ENCODE measurements at places on chromosomes 3 and 15.

- no peak for DNase-seq
Observed at GRCh38 chr3:49161808-49162530, 4.2 kb downstream of the CCDC71 start.

GRCh38 chr3:5390936-5391625 lies 203.6 kb downstream of the EDEM1 start:
- DNase-seq = no peak

GRCh38 chr15:85063522-85064079 lies 81.9 kb downstream of the PDE8A start:
- no peak for DNase-seq

DNA sequence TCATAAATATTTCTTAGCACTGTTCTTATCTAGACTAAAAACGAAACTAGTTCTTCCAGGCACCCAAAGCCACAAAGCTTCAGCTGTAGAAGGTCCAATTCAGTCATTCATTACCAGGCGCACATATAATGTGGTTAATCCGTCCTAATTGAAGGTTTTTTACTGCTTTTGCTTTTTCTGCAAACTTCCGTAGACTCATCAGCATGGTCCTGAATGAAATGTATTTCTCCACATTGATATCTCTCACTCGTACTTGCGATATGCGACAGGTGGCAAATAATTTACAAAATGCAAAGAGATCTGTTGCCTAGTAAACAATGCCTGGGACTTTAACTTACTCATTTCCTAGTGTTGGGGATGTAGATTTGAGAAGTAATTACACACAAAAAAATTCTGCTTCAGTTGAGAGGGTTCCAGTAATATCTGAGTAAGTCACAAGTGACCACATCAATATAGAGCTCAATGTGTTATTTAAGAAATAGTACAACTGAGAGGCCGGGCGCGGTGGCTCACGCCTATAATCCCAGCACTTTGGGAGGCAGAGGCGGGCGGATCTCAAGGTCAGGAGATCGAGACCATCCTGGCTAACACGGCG lies 75.0 kb upstream of the MBNL1 start:
- no peak for DNase-seq

GRCh38 chr3:189389346-189389745 lies 217.6 kb downstream of the TPRG1 start:
- no peak for DNase-seq

DNA sequence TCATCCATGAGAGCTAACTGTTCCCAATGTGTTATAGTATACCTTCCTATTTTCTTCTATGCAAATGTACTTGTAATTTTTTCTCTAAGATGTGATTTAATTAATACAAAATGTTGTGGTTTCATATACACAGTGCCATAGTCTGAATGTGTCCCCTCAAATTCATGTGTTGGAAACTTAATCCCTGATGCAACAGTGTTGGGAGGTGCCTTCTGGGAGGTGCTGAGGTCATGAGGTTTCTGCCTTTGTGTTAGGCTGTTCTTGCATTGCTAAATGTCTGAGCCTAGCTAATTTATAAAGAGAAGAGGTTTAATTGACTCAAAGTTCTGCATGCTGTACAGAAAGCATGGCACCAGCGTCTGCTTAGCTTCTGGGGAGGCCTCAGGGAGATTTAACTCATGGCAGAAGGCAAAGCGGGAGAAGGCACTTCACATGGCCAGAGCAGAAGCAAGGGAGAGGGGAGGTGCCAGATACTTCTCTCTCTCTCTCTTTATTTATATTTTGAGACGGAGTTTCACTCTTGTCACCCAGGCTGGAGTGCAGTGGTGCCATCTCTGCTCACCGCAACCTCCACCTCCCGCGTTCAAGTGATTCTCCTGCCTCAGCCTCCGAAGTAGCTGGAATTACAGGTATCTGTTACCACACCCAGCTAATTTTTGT lies 34.7 kb upstream of the BNIP2 start:
- DNase-seq = no peak

DNA sequence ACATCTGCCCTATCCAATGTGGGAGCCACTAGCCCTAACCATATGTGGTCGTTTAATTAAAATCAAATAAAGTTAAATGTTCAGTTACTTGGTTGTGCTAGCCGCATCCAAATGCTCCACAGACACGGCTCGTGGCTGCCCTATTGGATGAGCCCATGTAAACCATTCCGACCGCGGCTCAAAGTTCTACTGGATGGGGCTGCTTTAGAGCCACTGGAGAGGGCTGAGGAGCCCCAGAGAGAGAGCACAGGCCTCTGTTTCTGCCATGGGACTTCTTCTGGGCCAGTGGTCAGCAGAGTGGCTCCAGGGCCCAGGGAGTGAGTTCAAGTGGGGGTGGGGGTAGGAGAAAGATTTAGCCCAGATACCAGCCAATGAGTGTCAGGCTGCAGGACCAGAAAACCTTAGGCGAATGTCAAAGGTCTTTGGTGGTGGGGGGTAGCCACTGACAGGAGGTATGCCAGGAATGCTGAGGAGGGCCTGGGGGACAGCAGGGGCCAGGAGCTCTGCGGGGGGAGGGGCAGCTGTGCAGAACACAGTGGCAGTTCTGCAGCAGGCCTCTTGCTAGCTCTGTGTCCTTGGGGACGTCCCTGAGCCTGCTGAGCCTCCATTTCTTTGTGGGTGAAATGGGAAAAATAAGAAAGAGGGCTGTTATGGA lies 30.1 kb downstream of the SPSB4 start:
- no peak for DNase-seq

GRCh38 chr3:50173685-50174516 lies 17.5 kb upstream of the GNAT1 start:
- no peak for DNase-seq

DNA sequence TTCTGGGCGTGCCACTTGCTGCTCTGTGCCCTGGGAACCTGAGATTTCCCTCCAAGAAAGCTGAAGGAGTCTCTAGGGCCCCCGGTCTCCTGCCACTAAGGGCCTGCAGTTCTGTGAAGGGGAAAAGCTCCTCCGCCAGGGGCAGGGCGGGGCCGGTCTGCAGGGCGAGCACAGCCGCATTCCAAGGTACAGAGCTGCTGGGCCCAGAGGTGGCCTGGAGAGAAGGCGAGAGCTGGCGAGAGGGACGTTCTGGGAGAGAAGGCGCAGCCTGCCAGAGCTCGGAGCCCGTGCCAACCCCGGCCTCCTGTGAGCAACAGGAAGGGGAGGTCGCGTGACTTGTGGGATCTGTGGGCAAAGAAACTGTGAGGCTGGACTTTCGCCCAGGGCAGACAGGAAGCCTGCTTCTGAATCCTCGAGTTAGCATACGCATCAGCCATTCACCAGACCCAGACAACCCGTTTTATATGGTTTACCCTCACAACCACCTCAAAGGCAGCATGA lies 500.4 kb downstream of the SHQ1 start:
- peak; percentile 95 for DNase-seq

- DNase-seq = no peak
Observed at GRCh38 chr3:12903881-12904280, 62.5 kb upstream of the RPL32 start.

GRCh38 chr3:144626835-144627234 lies 655.2 kb downstream of the DIPK2A start:
- DNase-seq = no peak

DNA sequence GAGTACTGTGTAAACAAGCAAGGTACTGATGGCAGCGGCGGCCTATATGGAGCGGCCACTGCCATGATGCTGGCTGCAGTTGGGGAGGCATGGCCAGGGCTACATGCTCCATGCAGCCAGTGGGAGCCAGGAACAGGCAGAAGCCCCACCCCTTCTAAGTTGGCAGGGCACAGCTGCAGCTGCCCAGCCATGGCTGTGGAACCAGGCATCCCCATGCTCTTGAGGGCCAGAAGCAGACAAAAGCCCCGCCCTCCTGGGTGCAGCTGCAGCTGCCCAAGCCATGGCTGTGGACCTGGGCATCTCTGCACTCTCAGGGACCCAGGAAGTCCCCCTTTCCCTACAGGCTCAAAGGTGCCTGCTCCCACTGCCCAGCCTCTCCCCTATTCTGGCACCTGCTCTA lies 150.9 kb downstream of the FMN1 start:
- no peak for DNase-seq

- no peak for DNase-seq
Observed at GRCh38 chr15:38459480-38459879, 5.6 kb downstream of the FAM98B start.

DNA sequence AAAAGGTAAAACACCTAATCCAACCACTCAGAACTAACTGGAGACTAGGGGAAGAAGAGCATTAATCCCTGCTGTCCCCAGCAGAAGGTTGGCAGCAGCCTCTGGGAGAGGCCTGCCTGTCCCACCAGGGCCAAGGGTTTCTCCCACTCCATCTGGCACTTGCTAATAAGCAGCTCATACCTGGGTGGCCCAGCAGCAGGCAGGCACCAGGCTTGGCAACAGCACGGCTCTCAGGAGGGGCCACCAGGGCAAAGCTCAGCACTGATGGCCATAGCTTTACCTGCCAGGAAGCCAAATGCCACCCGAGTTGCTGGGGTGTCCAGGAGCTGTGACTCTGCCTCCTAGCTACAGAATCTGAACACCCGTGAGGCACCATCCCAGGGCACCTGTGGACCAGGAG lies 58.3 kb downstream of the BOC start:
- DNase-seq = no peak

- no peak for DNase-seq
Observed at GRCh38 chr3:55858302-55858701, 371.2 kb upstream of the WNT5A start.

- DNase-seq = no peak
Observed at GRCh38 chr3:36764704-36765038, 318 bp upstream of the DCLK3 start.

DNA sequence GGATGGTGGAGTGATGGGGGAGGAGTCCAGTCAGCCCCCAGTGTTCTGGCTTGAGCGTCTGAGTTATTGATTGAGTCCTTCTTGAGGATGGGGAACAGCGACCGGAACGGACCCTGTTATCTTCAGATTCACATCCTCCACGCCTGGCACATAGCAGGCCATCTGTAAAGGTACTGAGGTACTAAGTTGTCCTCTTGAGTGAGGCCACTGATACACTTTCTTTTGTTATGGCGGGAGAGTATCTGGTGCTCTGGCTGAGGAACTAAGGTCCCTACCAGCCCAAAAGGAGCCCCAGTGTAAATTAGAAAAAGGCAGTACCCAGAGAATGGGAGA lies 16.7 kb upstream of the HRH1 start:
- DNase-seq = peak; percentile 70

GRCh38 chr3:153762411-153763235 lies 358.6 kb upstream of the ARHGEF26 start:
- no peak for DNase-seq

DNA sequence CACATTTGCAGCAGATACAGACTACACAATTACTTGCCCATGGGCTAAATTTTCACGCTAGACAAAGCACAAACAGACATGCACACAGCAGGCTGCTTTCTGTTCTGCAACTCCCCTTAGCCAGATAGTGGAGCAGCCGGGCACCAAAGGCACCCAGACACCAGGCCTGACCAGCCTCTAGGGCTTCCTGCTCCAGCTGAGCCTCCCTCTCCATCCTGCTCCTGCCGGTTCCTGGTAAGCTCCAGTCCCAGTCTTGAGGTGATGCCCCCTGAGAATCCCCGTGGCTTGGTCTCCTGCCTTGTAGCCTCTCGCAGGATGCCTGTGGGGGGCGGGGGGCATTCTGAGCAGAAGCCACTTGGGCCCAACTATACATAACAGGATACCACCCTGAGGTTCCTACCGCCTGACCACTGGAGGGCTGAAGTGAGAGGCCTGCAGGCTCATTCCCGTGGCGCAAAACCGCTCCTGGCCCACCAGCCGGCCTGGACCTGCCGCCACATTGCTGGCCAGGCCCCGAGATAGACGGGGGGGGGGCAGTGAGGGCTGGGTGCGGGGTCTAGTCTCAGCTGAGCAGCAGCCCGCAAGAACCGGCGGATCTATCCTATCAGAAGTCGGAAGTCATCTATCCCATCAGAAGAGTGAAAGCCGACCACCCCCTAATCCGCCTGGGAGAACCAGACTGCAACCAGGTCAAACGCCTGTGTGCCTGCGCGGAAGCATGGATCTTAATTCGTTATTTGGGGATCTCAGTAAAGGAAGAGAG lies 3.9 kb downstream of the FOXL2 start:
- no peak for DNase-seq

GRCh38 chr15:52427804-52428203 lies 100.9 kb downstream of the MYO5A start:
- DNase-seq = no peak

DNA sequence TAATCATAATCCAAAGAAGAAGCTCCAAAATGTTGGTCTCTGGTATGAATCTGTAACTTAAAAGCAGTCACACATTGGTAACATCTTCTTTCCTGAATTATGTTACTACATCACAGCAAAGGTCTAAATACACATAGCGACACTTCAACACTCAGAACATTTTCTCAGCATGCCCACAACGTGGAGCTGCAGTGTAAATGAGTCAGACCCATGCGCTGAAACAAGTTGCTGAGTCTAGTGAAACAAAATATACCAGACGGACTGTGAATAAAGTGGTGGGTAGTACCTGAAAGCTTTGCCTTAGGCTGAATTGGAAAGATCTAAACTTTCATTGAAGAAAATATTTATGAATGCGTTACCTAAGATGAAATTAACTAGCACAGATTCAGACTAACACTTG lies 33.2 kb upstream of the GOLGA8B start:
- DNase-seq = no peak

DNA sequence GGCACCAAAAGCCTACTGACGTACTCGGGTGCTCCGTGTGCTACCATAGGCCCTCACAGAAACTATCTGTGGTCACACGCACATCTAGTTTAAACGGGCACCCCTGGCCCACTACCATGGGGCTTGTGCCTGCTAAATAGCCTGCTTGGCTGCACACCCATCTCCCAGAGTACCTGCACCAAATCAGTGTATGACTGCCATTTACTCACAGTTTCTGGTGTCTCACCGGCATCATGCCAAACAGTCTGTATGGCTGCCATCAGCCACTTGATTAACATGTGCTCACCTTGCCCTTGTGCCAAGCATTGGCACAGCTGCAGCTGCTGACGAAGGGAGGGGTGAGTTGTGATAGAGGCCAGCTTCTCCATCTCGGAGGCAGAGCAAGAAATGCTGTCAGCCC lies 232.7 kb downstream of the IGSF11 start:
- DNase-seq = no peak

DNA sequence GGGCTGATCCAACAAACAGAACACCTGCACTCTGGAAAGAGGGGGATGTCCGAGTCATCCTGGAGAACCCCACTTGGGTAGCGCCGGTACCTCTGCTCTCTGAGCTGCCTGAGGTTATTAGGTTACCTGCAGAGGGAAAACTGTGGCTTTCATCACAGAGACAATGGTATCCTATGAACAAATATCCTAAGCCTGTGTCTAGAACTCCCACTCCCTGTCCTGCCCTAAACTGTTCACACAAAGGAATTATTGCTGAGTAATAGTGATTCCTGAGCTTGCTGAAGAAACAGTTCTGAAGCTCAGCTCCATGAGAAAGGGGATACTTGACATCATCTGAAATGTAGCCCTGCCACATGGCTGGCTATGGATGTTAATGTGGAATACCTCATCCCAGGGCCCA lies 31.9 kb upstream of the WNT5A start:
- DNase-seq = no peak

DNA sequence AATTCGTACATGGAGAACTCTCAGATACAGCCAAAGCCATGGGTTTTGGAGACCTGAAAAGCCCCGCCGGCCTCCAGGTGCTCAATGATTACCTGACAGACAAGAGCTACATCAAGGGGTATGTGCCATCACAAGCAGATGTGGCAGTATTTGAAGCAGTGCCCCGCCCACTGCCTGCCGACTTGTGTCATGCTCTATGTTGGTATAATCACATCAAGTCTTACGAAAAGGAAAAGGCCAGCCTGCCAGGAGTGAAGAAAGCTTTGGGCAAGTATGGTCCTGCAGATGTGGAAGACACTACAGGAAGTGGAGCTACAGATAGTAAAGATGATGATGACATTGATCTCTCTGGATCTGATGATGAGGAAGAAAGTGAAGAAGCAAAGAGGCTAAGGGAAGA lies 23.5 kb downstream of the MYO5A start:
- DNase-seq = peak; percentile 83

GRCh38 chr3:177935047-177935446 lies 601.2 kb upstream of the KCNMB2 start:
- DNase-seq = no peak

Measured in lower leg skin (tissue), 4 donors.